SK-N-SH (cell line): ENCODE measurements at places on chromosomes 5 and 9.
A peak's percentile ranks its signal among the peaks of the same experiment; 100 is the strongest.

- DNase-seq = no peak
Observed at GRCh38 chr9:2281803-2282185, 266.6 kb downstream of the SMARCA2 start.

GRCh38 chr9:115086461-115086860 lies 31.5 kb downstream of the TNC start:
- no peak for DNase-seq

DNA sequence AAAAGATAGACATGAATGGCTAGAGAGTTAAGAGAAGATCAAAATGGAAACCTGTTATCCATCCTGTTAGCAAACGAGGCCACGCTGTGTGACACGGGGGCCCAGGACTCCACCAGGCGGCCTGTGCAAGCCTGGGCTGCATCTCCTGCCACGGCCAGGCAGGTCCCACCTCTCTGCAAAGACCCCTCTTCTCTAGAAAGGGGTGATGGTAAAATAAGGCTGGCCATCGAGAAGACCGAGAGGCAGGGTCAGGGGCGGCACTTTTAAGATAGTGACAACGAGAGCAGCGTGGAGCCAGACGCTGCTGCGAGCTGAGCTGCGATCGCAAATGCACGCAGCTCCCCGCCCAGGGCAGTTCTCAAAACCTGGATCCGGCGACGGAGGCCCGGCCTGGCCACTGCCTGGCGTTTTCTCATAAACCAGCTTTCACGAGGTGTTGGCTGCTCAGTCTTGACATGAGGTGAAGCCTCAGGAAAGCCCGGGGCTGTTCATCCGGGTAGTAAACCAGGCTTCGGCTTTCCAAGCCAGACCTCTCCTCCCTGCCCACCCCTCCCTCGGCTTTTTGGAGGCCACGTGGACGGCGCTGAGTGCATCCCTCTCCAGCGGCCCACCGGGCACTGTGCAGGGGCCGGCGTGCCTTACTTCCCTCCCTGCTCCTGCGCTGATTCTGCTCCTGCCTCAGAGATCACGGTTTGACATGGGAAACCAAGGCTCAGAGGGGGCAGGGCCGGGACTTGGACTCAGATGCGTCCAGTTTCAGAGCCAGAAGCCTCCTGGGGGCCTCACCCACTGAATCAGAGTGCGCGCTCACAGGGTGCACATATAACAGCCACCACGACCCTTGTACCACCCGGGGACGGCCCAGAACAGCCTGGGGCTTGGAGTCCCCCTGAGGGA lies 151.6 kb upstream of the PHYKPL start:
- no peak for DNase-seq

DNA sequence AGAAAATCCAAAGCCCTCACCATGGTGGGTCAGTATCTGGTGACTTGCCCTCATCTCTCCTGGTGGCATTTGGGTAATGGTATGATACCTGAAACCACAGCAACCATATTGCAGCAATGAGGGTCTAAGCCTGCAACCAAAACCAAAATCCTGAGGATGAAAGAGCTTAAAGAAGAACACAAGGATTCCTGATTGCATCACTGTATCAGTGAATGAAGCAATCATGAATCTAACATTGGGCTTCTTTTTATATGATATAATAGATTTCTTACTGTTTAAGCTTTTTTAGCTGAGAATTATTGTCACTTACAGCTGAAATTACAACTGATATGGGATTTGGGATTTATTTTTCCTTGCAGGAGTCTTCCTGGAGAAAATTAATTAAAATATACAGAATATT lies 269.9 kb downstream of the MEF2C start:
- DNase-seq = no peak

GRCh38 chr9:120850315-120850714 lies 7.6 kb upstream of the PSMD5 start:
- DNase-seq = no peak

DNA sequence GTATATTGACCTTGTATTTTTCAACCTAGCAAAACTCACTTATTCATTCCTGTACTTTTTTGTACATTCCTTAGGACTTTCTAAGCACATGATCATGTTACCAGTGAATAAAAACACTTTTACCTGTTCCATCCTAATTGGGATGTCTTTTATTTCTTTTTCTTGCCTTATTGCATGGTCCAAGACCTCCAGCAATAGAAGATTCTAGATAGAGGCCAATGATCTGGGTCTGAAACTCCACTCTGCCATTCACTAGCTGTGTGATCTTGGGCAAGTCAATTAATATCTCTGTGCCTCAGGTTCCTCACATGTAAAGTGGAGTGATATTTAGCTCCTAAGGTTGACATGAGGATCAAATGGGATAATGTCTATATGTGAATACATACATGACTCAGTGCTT lies 8.5 kb upstream of the EXOSC2 start:
- DNase-seq = no peak

DNA sequence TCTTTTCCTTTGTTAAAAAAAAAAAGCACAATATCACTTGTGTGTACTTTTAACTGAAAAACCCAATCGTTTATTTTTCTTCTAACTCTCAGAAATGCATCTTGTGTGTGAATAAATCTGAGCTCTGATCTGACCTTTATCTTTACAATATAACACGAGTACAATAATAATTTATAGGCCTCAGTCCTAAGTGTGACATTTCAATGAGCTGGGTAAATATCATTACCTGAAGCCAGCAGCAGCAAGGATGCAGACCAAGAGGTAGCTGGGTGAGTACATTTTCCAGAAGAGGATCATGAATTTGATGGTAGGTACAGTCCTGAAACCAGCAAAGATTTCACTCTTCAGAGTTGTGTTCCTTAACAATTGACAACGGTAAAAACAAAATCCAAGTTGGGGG lies 264.0 kb upstream of the KIF2A start:
- no peak for DNase-seq

DNA sequence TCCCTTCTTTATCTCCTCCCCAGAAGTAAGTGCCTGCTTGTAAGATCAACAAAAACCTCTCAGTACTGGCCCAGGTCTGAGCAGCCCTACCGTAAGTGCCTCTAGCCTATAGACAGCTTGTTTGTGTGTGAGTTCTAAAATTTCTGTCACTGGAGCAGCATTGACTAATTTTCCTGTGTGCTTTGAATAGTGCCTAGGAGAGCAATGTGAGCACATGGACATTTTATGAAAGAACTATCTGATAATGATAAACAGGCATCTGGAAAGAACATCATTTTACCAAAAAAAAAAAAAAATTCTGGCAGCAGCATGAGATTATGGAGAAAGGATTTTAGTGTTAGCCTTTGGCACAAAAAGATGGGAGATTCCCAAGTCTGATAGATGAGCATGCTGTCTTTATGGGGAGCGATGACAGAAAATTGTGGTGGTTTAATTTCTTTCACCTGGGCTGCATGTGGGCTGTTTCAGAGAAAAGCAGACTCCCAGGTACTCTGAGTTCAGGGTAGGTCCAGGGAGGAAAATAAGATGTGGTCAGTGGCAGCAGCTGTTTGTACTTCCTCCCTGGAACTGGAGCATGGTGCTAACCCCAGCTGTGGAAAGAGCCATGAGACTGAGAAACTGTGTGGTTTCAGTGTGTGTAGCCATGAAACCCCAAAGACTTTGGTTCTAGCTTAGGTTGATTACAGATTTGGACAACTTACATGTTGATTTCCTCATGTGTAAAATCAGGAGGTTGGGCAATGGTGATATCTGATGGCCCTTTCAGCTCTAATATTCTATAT lies 419.9 kb downstream of the NTRK2 start:
- peak; percentile 36 for DNase-seq

DNA sequence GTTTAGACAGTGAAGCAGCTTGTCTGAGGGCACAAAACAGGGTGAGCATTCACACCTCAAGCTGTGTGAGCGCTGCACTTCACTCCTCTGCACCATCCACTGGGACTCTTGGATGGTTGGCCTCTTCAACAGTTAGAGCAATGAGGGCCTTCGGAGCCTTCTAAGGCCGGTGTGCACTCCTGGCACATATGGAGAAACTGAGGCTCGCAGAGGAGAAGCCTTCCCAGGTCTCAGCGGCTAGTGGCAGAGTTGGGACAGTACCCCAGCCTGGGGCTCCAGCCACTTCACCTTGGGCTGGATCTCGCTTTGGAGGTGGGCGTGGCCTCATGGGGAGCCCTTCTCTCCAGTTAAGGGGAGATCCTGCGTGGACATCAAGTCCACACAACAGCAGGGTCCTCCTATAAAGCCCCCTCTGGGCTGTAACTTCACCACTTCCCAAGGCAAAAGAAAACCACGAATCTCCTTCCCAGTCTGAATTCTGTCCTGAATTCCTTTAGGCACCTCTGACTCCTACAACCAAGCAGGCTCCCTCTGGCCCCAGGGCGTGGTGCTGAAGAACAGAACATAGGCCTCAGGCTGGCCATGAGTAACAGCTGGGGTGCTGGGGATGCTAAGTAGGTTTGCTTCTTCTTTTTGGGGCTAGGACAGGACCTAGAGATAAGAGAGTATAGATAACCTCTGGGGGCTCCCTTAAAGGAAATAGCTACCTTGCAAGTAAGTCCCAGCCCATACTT lies 30.5 kb upstream of the CSF1R start:
- DNase-seq = peak; percentile 3

GRCh38 chr5:109347252-109347888 lies 62.4 kb downstream of the PJA2 start:
- DNase-seq = peak; percentile 16

GRCh38 chr5:170571281-170571731 lies 67.5 kb downstream of the KCNIP1 start:
- no peak for DNase-seq
